Neural progenitor cell (in vitro differentiated cells): ENCODE measurements at places on chromosomes 1 and 21.

GRCh38 chr1:239922778-239923522 lies 168.7 kb upstream of the FMN2 start:
- DNase-seq = no peak
- no peaks in the 10 kb centered on the region for H3K4me1 ChIP-seq
- H3K27ac ChIP-seq = no peak overlapping the region
- H3K27me3 ChIP-seq = no peaks in the 10 kb centered on the region
- H3K36me3 ChIP-seq = no peaks in the 10 kb centered on the region

DNA sequence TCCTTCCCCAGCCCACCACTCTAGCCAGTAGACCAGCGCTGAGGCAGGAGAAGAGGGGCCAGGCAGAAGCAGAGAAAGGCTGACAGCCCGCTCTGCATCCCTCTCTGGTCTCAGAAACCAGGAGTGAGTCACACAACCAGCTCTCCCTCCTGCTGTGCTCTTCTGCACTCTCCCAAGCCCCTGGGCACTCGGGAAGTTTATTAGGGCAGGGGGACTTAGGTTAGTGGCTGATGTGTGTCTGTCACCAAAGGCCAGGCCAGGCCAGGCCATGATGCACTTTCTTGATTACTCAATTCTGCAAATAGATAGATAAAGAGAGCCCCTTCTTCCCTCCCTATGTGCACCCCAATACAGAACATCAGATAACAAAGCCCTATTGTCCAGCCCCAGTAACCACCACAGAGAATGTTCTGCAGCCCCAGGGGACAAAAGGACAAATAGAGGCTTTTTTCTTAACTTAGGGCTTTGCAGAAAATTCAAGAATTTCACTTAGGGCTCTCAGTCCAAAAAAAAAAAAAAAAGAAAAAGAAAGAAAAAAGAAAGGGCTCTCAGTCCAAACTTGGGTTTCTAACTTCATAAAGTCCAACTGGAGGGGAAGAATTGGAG lies 52.9 kb upstream of the CNTN2 start:
- no peak overlapping the region for H3K4me3 ChIP-seq
- no peaks in the 10 kb centered on the region for H3K27me3 ChIP-seq
- no peak for DNase-seq

- H3K4me1 ChIP-seq = no peaks in the 10 kb centered on the region
- no peak for DNase-seq
- no peak overlapping the region for H3K4me3 ChIP-seq
- no peak overlapping the region for H3K27ac ChIP-seq
Observed at GRCh38 chr1:46183079-46183847, 7.0 kb upstream of the P3R3URF start.

DNA sequence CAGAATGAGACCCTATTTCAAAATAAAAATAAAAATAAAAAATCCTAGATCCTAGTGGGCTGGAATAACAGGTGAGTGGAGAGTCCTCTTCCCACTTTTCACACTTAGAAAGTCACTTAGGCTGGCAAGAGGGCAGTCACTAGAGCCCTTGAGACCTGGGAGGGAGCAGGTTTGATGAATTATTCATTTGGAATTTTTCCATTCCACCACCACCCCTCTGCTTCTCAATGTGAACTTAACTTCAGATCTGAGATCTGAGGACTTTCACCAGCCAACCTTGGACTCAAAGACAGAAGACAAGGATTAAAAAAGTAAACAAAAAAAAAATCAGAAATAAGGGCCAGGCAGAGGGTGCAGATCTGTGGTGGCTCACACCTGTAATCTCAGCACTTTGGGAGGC lies 16.5 kb downstream of the AKR7A3 start:
- no peak overlapping the region for H3K4me3 ChIP-seq
- no peaks in the 10 kb centered on the region for H3K36me3 ChIP-seq
- no peak overlapping the region for H3K27ac ChIP-seq
- no peak for DNase-seq
- no peaks in the 10 kb centered on the region for H3K4me1 ChIP-seq

DNA sequence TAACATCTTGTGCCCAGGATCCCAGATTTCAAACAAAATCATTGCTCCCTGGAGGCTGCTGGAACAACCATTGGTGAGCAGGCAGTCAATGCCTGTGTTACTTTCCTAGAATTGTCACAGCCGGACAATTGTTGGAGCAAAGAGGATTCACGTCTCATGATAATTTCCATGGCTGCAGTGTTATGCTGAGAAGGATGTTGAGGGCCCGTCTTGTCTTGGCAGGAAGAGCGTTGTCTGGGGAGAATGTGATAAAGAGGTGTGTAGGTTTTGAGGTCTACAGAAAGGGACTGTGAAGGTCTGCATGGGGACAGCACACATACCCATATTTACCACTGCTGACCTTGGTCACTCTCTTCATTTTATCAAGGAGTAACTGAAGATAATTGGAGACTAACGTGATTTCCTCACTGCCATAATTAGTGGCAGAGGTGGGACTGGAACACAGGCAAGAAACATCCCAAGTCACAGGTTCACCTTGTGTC lies 6.3 kb downstream of the MECR start:
- H3K4me3 ChIP-seq = no peak overlapping the region
- H3K36me3 ChIP-seq = no peaks in the 10 kb centered on the region
- no peaks in the 10 kb centered on the region for H3K4me1 ChIP-seq
- no peak for DNase-seq
- no peak overlapping the region for H3K27ac ChIP-seq
- no peaks in the 10 kb centered on the region for H3K27me3 ChIP-seq

GRCh38 chr1:210584439-210585113 lies 255.9 kb downstream of the HHAT start:
- H3K4me3 ChIP-seq = no peak overlapping the region
- peak; percentile 91 for DNase-seq
- H3K27me3 ChIP-seq = no peaks in the 10 kb centered on the region
- H3K27ac ChIP-seq = no peak overlapping the region
- H3K36me3 ChIP-seq = no peaks in the 10 kb centered on the region
- no peaks in the 10 kb centered on the region for H3K4me1 ChIP-seq

DNA sequence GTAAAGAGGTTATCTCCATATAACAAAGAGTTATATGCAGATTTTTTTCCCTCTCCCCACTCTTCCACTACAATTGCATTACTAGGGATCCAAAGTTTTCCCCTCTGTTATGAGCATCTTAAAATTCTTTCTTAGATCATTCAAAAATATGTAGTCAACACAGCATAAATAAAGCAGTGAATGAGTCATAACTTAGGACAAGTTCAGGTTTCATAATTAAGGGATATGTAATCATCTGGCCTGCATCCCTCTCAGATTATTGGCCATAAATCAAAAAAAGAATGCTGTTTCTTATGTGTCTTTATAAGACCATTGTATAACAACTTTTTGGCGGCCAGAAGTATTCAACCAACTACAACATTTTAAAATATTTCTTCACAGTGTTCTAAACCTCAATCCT lies 1526.1 kb downstream of the KCNT2 start:
- H3K36me3 ChIP-seq = no peaks in the 10 kb centered on the region
- DNase-seq = no peak
- H3K4me3 ChIP-seq = no peak overlapping the region
- no peak overlapping the region for H3K27ac ChIP-seq

GRCh38 chr1:172532183-172532699 lies 709 bp upstream of the SUCO start:
- H3K36me3 ChIP-seq = no peaks in the 10 kb centered on the region
- H3K4me3 ChIP-seq = peak overlapping the region; percentile 89
- H3K27me3 ChIP-seq = peaks cover 20% of the 10 kb centered on the region
- peak; percentile 96 for DNase-seq

- no peaks in the 10 kb centered on the region for H3K36me3 ChIP-seq
- no peaks in the 10 kb centered on the region for H3K4me1 ChIP-seq
- H3K27ac ChIP-seq = no peak overlapping the region
- DNase-seq = no peak
- no peaks in the 10 kb centered on the region for H3K27me3 ChIP-seq
Observed at GRCh38 chr21:43912500-43912899, 47.5 kb downstream of the AGPAT3 start.

DNA sequence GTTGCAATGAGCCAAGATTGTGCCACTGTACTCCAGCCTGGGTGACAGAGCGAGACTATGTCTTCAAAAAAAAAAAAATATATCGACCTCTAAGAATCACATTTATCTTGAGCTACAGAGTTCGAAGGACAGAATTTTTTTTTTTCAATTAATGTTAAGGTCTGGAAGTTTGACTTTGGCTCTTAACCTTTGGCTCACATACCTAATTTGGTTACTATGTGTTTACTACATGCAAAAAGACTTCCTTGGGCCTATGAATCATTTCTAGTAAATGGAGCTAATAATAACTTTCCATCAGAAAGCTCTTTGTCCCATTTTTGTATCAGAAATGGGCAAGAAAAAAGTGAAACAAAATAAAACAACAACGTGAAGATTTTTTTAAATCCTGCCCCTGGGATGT lies 351.2 kb downstream of the SMYD3 start:
- H3K27ac ChIP-seq = no peak overlapping the region
- peaks cover 26% of the 10 kb centered on the region for H3K4me1 ChIP-seq
- H3K4me3 ChIP-seq = no peak overlapping the region
- H3K27me3 ChIP-seq = no peaks in the 10 kb centered on the region
- H3K36me3 ChIP-seq = no peaks in the 10 kb centered on the region

GRCh38 chr1:157086299-157086698 lies 13.3 kb downstream of the ETV3L start:
- H3K4me3 ChIP-seq = no peak overlapping the region
- no peaks in the 10 kb centered on the region for H3K36me3 ChIP-seq
- no peaks in the 10 kb centered on the region for H3K27me3 ChIP-seq
- H3K27ac ChIP-seq = no peak overlapping the region
- H3K4me1 ChIP-seq = peaks cover 12% of the 10 kb centered on the region

- peaks cover 30% of the 10 kb centered on the region for H3K27me3 ChIP-seq
- H3K36me3 ChIP-seq = no peaks in the 10 kb centered on the region
- H3K4me1 ChIP-seq = peaks cover 23% of the 10 kb centered on the region
- peak overlapping the region; percentile 5 for H3K4me3 ChIP-seq
Observed at GRCh38 chr1:163399976-163400601, 78.3 kb downstream of the NUF2 start.

GRCh38 chr21:25557180-25557579 lies 50.1 kb downstream of the MRPL39 start:
- H3K27ac ChIP-seq = no peak overlapping the region
- no peak for DNase-seq
- H3K4me3 ChIP-seq = no peak overlapping the region
- H3K27me3 ChIP-seq = peaks cover 18% of the 10 kb centered on the region

DNA sequence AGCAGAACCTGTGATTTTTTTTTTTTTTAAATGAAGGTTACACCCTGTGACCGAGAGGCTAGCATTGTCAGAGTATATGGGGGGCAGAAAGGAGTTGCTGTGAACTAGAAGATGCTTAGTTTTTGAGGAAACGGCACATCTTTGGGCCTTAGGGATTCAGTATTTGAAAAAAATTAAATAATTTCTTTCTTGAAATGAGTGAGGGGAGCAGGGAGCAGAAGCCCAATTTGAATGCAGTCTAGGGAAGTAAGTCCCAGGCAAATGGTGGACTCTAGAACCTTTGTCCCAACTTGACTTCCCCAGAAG lies 42.9 kb downstream of the PEX14 start:
- H3K4me3 ChIP-seq = no peak overlapping the region
- no peaks in the 10 kb centered on the region for H3K27me3 ChIP-seq
- peaks cover 37% of the 10 kb centered on the region for H3K4me1 ChIP-seq
- no peak overlapping the region for H3K27ac ChIP-seq
- H3K36me3 ChIP-seq = no peaks in the 10 kb centered on the region
- DNase-seq = no peak

GRCh38 chr1:169608226-169608625 lies 21.7 kb downstream of the SELP start:
- no peaks in the 10 kb centered on the region for H3K27me3 ChIP-seq
- H3K27ac ChIP-seq = no peak overlapping the region
- DNase-seq = no peak
- no peaks in the 10 kb centered on the region for H3K36me3 ChIP-seq
- no peak overlapping the region for H3K4me3 ChIP-seq

GRCh38 chr1:165853528-165854075 lies 26.2 kb downstream of the UCK2 start:
- H3K27ac ChIP-seq = no peak overlapping the region
- no peak for DNase-seq
- H3K27me3 ChIP-seq = no peaks in the 10 kb centered on the region
- peaks cover 32% of the 10 kb centered on the region for H3K4me1 ChIP-seq
- no peaks in the 10 kb centered on the region for H3K36me3 ChIP-seq
- no peak overlapping the region for H3K4me3 ChIP-seq

- no peaks in the 10 kb centered on the region for H3K27me3 ChIP-seq
- no peak overlapping the region for H3K27ac ChIP-seq
- H3K4me3 ChIP-seq = no peak overlapping the region
Observed at GRCh38 chr1:152884085-152884484, 6.0 kb downstream of the SMCP start.

- no peaks in the 10 kb centered on the region for H3K36me3 ChIP-seq
- no peak for DNase-seq
- no peak overlapping the region for H3K27ac ChIP-seq
- H3K4me3 ChIP-seq = no peak overlapping the region
Observed at GRCh38 chr1:106055855-106056254, 1000.6 kb upstream of the PRMT6 start.

DNA sequence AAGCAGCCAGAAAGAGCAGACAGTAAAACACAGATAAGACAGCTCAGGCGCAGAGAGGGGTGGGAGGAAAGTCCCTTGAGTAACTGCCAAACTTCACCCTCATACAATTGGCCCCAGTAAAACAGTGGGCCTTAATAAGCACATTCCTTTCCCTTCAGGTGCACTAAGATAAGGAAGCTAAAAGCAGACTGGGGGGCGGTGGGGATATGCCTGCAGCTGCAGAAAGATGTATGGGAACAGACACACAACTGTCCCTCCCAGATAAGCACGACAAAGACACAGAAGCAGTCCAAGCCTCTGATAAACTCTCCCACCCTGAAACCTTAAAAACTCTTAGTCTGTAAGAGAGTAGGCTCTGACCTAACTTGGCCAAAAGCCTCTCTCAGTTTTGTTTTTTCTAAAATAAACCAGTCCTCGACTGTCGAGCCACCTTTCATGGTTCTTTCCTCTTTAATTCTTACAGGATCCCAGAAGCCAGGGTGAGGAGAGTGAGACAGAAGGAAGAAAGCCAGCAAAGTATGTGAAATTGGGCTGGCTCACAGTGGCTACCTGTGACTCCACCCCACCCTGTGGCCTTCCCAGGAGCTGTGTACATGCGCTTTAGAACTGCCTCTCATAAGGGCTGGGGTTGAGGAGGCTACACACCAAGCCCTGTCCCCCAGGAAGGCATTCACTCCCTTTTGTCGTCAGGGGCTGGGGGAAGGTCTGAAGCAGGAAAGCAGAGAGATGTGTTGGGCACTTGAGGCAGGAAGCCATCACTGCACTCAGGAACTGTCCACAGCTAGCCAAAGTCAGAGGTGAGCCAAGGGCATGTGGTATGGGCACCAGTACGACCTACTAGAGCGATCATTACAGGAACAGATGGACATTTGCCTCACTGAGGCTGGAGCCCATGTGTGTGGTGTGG lies 4.6 kb downstream of the PGLYRP4 start:
- no peaks in the 10 kb centered on the region for H3K4me1 ChIP-seq
- no peaks in the 10 kb centered on the region for H3K36me3 ChIP-seq
- H3K27ac ChIP-seq = no peak overlapping the region
- no peak overlapping the region for H3K4me3 ChIP-seq

- H3K4me3 ChIP-seq = no peak overlapping the region
- DNase-seq = peak; percentile 76
- peaks cover 55% of the 10 kb centered on the region for H3K4me1 ChIP-seq
- H3K36me3 ChIP-seq = no peaks in the 10 kb centered on the region
- no peak overlapping the region for H3K27ac ChIP-seq
- no peaks in the 10 kb centered on the region for H3K27me3 ChIP-seq
Observed at GRCh38 chr21:36820176-36821031, 121.5 kb downstream of the SIM2 start.

GRCh38 chr1:113928941-113929749 lies at the start of gene HIPK1:
Gene HIPK1, plus strand, starts transcription at chr1:113929324.
- H3K36me3 ChIP-seq = no peaks in the 10 kb centered on the region
- peaks cover 21% of the 10 kb centered on the region for H3K4me1 ChIP-seq
- peak within 1 kb of the TSS; percentile 94 for H3K4me3 ChIP-seq
- H3K27ac ChIP-seq = peak within 1 kb of the TSS; percentile 81
- H3K27me3 ChIP-seq = peaks cover 9% of the 10 kb centered on the region

- no peak for DNase-seq
- peaks cover 16% of the 10 kb centered on the region for H3K4me1 ChIP-seq
- H3K27ac ChIP-seq = no peak overlapping the region
Observed at GRCh38 chr1:238648296-238648695, 738.1 kb upstream of the CHRM3 start.
